ENCODE measurements at places on chromosomes 7 and 10.

GRCh38 chr10:11810313-11810766, 12.8 kb upstream of the PROSER2 start:
- DNase-seq = no peak

DNA sequence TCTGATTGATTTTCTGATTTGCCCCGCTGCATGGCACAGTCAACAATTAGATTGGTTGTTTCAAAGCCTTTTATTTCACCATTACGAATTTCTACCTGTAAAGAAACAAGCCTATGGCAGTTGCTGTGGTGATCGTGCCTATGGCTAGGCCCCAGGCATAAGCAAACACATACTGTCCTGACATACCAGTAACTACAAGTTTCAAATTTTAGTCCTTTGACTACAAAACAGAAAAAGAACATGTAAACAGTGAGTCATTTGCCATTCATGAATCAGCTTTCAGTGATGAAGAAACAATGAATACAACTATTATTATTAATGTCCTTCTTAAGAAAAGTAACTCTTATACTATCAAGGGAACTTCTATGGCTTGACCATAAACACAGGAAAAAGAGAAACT, 168.0 kb upstream of the LRRN3 start:
- DNase-seq = peak; percentile 11

DNA sequence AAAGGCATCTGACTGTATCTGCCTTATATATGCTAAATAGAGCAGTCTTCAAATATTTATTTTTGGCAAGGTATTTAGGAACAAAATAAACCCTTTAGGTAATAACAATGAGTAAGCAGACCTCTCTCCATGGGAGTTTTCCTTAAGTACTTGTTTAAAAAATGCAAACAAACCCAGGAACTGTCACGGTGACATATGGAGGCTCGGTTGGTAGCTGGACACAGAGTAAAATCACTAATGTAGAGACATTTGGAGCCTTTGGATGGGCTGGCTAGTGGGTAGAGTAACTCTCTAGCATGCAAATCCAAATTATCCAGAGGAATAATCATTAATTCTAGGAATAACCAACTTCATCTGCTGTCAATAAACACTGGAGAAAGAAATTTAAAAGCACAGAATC, 71.6 kb upstream of the LAMB4 start:
- no peak for DNase-seq

GRCh38 chr7:24192691-24193090, 91.3 kb upstream of the NPY start:
- DNase-seq = no peak

- no peak for DNase-seq
These were observed 240.4 kb downstream of the KIAA1217 start for GRCh38 chr10:24449321-24449740.

DNA sequence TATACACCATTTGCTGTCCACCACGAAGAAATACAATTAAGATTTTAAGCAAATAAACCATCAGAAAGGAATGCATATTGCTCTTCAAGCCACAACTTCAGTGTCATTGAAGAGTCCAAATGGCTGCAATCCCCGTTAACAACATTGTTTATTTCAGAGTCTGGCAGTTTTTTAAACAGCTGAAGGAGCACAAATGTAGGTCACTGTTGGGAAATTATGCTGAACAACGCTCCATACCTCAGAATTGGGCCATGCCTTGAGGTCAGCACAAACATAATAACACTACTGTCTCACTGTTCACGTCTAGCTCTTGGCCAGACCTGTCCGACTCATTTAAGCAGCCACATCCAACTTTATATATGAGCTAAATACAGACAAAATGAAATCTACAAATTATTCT, 453.9 kb upstream of the GHITM start:
- DNase-seq = no peak

DNA sequence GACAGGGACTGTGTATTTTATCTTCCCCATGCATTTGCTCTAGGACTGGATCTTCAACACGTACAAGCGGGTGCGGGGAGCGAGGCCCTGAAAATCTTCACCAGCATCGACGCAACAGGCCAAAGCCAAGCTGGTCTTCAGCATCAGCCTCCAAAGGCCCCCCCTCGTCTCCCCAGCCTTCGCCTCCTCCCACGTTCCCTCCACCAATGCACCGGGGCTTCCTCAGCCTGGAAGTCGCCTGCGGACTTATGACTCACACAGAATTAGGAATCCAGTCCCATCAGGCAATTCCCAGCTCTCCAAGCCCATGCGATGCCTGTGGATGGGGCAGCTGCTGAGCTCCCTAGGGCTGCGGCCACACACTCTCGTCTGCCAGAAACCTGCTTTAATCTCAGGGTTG, 36.3 kb upstream of the RNF32 start:
- no peak for DNase-seq

GRCh38 chr7:2051707-2052656, 180.8 kb downstream of the MAD1L1 start:
- DNase-seq = no peak

GRCh38 chr10:15571575-15571974, 148.1 kb downstream of the ITGA8 start:
- DNase-seq = no peak

GRCh38 chr10:113907166-113907565, 52.7 kb downstream of the NHLRC2 start:
- no peak for DNase-seq

DNA sequence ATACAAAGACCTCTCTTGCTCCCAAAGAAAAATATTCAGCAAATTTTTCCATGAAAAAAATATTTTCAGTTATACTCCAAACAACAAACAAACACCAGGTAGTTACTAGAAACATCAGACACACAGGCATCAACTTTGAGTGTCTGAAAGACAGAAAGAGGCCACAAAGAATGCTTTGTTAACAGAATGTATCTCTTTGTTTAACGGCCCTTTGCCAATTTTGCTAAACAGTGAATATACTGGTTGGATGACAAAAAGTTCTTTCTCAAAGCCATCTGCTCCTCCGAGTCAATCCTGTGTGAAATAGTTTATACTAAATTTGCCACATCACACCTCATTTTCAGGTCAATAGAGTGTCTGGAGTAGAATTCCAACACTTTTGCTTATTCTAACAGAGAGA, 216.7 kb upstream of the PHF14 start:
- DNase-seq = no peak

DNA sequence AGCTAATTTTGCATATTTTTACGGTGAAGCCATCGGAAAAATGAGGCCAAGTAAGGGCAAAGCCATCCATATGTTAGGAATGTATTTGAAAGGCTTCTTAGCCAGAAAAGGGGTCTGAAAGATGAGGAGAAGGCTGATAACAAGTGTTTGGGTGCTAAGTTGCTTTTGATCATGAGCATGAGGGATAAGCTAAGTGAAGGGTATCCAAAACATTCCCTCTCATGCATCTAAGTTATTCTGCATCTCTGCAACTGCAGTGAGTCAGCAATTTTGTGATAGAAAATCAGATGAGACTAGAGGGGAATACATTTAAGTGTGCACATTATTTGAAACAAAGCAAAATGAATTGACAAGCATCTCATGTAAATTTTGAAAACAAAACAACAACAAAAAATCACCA, 282.8 kb downstream of the GPR158 start:
- no peak for DNase-seq

- DNase-seq = no peak
These were observed 9.1 kb upstream of the DMBT1 start for GRCh38 chr10:122551450-122551849.

DNA sequence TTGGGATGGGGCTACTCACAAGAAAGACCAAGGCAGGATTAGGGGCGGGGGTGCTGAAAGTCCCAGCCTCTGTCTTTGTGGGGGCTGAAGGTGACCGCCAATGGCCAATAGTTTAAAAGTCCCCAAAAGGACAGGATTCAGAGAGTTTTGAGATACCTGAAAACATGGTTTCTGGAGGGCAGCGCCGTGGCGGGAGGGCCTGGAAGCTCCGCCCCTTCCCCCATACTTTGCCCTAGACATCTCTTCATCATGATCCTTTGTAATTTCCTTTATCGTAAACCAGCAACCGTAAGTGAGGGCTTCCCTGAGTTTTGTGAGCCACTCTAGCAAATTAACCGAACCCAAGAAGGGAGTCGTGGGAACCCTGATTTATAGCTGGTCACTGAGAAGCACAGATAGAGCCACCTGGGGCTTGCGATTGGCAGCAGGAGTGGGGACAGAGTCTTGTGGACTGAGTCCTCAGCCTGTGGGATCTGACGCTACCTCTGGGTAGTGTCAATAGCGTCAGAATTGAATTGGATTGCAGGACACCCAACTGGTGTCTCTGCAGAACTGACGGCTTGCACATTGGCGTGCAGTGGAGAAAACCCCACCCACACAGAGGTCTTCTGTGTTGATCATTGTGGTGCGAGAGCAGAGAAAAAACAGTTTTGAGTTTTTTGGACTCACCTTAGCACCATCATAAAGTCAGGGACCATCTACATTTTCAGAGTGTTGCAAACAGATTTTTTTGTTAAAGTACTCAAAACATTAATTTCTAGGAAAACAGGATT, 169.3 kb downstream of the USP6NL start:
- no peak for DNase-seq

GRCh38 chr7:149289262-149289661, 27.3 kb downstream of the ZNF783 start:
- no peak for DNase-seq

- DNase-seq = no peak
These were observed 20.6 kb upstream of the OR2AE1 start for GRCh38 chr7:99897322-99898022.

- DNase-seq = no peak
These were observed 372.1 kb upstream of the AKR1E2 start for GRCh38 chr10:4453950-4454349.

DNA sequence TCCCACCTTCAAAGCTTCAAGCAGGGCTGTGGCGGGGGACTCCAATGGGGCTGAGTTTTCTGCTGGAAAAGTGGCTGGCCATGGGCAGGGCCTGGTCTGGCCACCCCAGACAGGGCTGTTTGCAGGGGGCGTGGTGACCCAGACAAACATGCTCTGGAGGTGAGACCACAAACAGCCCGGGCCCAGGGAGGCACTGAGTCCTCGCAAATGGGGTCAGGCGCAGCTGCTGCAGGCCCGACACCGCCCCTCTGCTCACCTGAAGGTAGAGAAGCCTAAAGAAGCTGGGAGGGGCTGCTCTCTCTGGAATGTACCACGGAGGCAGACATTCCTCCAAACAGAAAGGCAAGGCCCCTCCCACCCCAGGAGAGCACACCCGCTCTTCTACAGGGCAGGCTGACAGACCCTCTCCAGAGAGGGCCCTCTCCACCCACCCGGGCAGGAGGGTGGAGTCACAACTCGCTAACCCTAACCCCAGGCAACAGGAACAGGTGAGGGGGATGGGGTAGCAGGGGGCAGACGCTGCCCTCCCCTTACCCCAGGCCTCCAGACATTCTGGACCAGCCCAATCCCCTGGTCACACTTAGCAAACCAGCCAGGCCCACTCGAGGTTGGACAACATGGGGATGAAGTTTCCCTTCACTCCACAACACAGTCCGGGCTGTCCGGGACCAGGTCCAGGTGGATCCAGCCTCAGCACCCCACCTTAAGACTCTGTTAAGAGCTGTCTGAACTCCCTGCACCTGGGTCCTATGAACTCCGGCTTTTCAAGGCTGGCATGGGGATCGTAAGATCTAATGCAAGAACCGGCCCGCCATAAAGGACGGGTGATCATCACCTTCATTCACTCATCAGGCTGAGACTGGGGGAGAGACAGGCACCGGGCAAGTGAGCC, 32.3 kb downstream of the OAT start:
- DNase-seq = no peak

- peak; percentile 99 for DNase-seq
These were observed 147.9 kb upstream of the FRMD4A start for GRCh38 chr10:14478604-14479003.

DNA sequence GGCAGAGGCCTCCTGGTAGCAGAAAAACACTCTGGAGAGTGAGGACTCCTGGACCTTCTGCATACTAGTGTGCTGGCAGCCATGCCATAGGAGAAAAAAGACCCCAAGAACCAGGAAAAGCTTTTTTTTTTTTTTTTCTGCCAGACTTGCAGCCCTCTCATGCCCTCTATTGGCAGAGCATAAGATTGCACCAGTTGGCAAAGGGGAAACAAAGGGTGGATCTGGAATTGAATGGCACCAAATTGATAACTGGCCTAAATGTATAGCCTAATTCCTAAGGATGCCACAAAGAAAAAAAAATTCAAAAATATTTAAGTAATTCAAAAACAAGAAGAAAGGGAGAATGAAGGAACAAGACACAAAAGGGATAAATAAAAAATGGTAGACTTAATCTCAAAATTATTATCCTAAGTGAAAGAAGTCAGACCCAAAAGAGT, 112.5 kb upstream of the GHITM start:
- DNase-seq = no peak

Data from T1000 (cell line).